NCI-H1694 (cell line): ENCODE measurements at places on chromosomes 5 and 9.

DNA sequence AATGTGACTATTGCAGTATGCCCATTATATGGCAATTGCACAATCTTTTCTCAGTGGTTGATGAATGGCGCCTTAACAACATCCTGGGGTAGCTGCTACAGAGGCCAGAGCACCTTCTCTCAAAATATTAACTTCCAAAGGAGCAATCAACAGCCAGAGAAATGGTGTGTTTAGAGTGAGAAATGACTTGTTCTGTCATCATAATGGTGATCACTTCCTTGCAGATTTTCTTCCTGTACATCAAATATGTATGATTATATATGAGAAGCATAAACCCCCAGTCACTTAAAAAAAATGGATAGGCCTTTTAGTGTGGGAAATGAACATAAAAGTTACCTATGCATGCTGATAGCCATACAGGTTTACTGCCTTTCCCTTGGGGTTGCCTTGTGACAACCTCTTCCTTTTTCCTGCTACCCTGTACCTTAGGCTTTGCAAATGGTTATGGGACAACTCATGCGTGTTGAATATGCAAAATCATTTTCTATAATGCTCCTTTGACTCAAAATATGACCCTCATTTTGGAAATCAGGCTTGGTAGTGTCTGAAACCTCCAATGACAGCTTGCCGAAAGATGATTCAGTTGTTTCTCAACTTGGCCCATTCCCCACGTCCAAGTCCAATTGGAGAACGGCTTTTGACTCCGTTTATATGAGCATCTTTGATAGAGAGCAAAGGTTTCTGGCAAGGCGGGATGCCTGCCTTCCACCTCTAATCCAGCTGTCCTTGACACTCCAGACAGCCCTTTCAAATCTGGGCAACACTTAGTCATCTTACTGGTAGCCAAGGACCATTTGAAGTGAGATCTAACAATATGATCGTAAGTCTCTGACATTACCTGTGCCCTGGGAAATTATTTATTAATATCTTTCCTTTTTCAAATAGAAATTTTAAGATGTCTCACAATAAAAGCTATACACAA lies 69.3 kb downstream of the SLC1A1 start:
- DNase-seq, result no peak

- no peak for DNase-seq
These were observed 8.8 kb downstream of the MPDZ start for GRCh38 chr9:13270734-13271133.

GRCh38 chr9:38621434-38622287 lies 1.3 kb upstream of the ANKRD18A start:
- DNase-seq, result no peak

DNA sequence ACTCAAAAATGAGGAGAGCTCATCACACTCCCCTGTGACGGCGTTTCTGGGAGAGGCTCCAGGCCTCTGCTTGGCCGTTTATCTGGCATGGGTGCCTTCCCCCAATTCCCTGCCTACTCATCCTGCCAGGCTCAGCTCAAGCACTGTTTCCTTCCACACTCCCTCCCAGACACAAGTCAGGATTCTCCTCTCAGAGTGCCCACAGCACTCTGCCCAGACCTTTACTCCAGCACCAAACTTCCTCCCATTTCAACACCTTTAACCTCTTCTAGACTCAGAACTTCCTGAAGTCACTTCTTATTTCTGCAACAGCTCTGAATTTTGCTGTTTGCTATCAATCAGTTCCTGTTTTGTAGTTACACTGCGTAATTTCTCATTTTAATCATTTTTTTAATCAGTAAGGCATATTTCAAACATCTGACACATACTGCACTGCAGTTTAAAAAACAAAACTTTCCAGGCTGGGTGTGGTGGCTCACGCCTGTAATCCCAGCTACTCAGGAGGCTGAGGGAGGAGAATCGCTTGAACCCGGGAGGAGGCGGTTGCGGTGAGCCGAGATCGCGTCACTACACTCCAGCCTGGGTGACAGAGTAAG lies 16.0 kb downstream of the TRMO start:
- DNase-seq, result no peak

- DNase-seq, result no peak
These were observed 158.0 kb downstream of the SMARCA2 start for GRCh38 chr9:2173170-2173569.

GRCh38 chr5:96566833-96567587 lies 95.2 kb upstream of the CAST start:
- no peak for DNase-seq

DNA sequence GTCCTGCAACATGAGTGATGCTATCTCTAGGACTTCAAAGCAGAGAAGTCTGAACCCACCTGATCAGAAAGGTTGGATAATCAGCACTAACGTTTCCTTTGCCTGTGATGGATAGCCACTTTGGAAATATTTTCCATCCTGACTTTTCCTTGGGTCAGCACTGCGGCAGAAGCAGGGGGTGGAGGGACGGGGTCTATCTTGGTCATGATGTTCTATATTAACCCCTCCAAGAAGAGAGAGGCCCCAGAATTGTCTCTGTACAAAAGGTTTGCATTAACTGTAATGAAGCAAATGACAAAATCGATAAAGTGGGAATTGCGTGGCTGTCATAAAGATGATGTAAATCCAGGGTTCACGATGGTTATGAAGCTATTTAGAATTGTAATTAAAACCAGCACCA lies 279.8 kb upstream of the PANK3 start:
- no peak for DNase-seq

- no peak for DNase-seq
These were observed 55.5 kb upstream of the ZNF354A start for GRCh38 chr5:178785999-178786398.

- no peak for DNase-seq
These were observed 11.9 kb downstream of the TRIO start for GRCh38 chr5:14155075-14155474.

GRCh38 chr9:18717759-18718158 lies 243.8 kb downstream of the ADAMTSL1 start:
- no peak for DNase-seq

GRCh38 chr9:136880651-136881050 lies 5.7 kb upstream of the TRAF2 start:
- DNase-seq, result no peak

- DNase-seq, result no peak
These were observed 296.6 kb upstream of the RASA1 start for GRCh38 chr5:86971034-86971571.

GRCh38 chr9:13898957-13899356 lies 415.0 kb downstream of the NFIB start:
- DNase-seq, result no peak

DNA sequence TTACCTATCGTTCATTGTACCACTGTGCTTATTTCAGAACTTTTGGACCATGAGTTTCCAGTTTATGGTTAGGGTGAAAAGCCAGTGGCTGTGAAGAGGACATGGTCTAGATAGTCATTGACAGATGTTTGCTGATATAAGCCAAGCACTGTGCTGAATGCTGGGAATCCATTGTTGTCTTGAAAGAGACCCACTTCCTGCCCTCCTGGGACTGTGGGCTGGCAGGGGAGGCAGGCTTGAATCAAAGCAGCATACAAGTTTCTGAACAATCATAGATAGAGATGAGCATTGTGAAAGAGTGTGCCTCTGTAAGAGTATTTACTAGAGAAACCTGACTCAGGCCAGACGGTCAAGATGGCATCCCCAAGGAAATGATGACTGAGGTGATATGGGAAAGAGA lies 73.4 kb downstream of the NMUR2 start:
- no peak for DNase-seq

- DNase-seq, result no peak
These were observed 16.5 kb upstream of the ROR2 start for GRCh38 chr9:91966503-91966902.

- no peak for DNase-seq
These were observed 92.2 kb downstream of the TNC start for GRCh38 chr9:115025721-115026120.

- no peak for DNase-seq
These were observed 321.6 kb upstream of the ITGA1 start for GRCh38 chr5:52466113-52466512.

DNA sequence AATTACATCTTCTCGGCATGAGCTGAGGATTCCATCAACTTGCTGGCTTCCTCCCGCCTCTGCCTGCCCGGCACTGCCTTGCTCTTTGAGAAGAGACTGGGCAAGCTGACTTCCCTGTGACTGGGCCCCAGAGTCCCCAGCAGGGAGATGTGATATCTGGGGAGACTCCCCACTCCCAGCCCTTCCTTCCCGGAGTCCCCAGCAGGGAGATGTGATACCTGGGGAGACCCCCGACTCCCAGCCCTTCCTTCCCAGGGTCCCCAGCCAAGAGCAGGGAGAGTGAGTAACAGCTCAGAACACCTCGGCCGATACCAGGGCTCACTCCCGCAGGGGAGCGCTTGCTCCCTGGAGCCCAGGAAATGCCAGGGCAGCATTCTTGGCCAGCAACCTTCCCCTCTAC lies 90.1 kb upstream of the NEURL1B start:
- no peak for DNase-seq

GRCh38 chr9:127506814-127507750 lies 55.8 kb downstream of the LRSAM1 start:
- no peak for DNase-seq

- no peak for DNase-seq
These were observed 1019.0 kb downstream of the CDH18 start for GRCh38 chr5:18968966-18969365.

GRCh38 chr5:18967637-18968036 lies 1020.4 kb downstream of the CDH18 start:
- no peak for DNase-seq

DNA sequence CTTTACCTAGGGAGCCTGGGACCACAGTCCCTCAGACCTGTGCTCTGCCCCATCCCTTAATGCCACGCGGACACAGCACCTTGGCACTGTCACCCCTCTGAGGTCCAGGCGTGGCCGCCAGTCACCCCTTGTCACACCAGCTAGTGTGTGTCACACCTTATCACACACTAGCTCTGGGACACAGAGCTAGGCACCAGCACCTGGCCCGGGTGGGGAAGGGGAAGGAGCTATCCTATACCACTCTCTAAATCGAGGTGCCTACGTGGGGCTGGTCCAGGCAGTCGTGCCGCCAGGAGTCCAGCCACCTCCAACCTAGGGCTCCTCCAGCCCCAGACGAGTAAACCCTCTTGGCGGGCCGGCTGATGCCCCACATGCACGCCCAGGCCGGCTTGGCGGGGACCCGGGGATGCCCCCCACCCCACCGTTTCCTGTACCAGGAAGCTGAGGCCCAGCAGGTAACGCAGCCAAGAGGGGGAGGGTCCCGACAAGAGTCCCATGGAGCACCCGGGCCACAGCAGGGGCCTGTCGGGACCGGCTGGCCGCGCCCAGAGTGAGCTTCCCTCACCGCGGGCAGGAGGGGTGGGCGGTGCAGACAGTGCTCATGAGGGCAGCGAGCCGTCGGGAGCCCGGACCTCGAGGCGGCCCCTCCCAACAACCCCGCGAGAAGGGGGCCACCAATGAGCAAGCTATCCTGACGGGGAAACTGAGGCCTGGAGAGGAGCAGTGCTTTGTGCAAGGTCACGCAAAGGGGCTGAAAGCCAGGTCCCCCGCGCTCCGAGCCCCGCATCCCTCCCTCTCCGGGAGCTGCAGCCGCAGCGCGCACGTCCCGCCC lies 550 bp downstream of the CORO2A start:
- no peak for DNase-seq

DNA sequence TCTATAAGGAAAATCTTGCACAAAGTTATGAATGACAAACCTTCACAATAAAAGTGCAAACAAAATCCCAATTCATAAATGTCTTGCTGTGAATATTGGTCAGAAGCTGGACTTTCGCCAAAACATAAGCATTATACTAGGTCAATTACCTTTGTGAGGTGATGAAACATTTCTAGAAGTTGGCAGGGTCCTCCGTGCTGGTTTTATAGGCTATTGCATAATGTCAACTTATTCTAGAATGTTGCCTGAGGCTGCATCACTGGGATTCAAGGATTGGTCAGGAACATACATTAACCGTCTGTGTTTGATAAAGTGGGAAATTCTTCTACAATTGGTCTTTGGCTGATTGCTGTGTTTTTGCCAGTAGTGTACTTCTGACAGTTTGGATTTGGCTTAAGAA lies 49.8 kb upstream of the PALM2AKAP2 start:
- no peak for DNase-seq

DNA sequence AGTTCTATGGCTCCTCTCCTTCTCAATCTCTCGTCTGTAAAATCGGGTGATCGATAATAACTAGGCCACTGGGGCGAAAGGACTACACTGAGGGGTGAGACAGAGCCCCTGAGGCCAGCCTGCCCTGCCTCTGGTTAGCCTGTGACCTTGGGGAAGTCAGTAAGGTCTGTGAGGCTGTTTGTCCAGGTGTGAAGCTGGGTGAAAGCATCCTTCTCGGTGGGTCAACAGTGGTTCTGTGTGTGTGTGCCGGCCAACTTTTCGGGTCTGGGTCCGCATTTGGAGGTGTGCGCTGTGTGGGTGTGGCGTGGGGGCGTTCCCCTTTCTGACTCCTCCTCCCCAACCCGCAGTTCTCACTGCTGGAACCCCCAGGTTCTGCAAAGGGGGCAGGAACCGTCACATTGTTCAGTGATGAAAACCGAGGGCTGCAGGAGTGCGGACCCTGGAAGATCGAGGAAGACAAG lies 5.0 kb upstream of the RNF44 start:
- no peak for DNase-seq

DNA sequence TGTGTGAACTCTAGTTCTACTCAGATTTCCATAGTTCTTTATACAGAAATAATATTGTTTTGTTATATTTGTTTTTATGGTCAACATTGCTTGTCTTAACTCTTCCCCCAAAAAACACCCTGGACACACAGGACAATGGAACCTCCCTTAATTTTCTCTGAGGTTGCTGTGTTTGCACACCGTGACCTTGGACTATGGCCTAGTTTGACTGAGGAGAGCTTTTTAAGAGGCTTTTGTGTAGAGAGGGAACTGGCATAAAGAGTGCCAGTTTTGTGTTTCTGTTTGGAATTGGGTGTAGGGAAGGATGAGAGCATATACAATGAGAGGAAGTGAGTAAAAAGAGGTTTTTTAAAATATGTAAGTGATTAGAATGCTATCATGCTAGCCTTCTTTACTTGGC lies 101.1 kb upstream of the MEF2C start:
- no peak for DNase-seq

DNA sequence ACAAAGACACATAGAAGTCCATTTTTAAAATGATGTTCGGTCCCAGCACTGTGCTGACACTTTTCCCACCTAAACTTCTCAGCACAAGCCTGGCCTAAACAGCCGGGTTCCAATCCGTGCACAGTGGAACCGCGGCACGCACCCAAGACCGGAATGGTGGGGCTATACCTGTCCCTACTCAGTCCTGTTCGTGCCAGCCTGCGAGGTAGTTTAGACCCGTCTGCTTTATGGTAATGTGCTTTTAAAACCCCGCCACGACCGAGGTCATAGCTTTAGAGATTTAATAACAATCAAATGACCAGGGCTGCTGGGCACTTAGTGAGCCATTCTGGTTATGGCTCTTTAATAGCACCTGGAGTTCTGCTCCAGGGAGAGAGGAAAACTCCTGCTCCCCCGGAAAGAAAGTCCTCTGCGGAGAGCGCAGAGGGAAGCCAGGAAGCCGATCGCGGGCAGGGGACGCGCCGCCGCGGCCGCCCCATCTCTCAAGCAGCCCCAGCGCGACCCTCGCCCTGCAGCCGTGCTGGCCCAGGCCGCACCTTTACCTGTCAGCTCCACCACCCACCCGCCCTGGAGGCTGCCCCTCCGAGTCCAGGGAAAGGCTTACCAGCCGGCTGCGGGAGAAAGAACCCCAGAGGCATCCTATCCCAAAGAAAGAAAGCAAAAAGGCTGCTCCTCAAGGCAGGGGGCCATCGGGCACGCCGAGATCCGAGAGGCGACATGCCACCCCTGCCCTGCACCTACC lies 511 bp downstream of the ARL15 start:
- DNase-seq, result no peak
